ENCODE measurements at places on chromosomes 1 and 21.

DNA sequence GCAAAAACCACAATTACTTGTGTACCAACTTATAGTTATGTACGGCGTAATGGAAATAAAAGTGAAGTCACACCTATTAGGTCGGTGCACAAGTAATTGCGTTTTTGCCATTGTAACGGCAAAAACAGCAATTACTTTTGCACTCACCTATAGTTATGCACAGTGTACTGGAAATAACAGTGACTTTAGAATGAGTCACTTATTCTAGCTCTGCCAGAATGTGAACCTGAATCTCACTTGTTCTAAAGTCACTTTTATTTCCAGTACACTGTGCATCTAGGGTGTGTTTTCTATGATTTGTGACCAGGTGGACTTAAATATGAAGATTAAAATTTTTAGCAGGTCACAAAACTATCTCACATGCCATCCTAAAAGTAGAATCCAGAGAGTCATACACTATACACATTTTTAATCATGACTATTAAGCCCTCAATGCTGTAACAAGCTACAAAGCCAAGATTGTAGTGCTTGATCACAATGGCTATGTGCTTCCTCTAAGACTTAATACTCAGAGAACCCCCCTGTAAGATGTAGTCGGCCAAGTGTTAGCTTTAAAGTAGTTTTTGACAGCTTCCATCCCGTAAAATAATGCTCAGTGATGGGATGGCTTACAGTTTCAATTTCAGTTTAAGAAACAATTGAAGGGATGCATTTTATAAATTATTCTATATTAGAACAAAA lies 218.8 kb downstream of the NEGR1 start:
- DNase-seq, result no peak

DNA sequence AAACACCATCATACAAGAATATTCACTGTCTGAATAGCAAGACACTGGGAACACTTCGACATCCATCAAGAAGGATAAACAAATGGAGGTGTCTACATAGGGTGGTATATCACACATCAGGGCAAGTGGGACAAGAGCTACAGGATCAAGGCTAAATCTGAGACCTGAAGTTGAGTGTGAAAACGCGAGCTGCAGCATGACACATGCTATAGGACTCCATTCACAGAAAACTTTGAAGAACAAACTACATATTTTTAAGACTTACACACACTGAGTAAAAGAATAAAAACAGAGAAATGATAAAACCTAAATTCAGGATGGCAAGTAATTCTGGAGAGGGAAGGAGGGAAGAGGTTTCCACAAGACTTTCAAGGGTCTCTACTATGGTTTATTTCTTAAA lies 2.1 kb downstream of the TTC39A start:
- DNase-seq, result no peak

DNA sequence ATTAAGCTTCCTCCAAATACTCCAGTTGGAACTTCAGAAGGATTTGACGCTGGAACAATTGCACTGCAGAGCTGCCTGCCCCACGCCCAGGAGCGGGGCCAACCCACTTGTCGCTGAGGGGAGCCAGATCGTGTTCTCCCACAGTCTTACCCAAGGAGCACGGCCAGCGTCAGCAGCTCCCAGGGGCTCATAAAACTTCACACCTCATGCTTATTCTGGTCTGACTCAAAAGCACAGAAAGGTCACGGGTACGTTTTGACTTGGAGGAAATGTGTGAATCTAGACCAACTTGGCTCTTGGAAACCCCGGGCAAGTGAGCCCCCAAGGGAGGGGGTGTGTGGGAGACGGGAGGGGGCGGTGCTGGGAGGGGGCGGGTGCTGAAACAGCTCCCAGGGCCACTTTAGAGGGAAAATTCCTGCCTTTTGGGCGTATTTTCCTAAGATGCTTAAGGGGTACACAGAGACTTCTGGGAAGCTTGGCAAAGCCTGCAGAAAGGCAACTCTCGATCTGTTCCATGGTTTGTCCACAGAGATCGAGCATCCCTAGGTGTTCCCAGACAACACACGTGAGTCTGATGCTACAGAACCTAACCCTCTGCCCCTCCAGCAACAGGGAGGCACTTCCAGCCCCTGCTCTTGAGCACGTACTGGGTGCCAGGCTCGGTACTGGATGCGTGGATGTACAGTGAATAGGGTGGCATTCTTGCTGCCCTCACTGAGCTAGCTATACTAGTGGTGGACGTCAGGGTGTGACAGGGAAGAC lies 98.9 kb downstream of the DHRS3 start:
- DNase-seq, result peak; percentile 57

- peak; percentile 37 for DNase-seq
These were observed 31.1 kb downstream of the EDARADD start for GRCh38 chr1:236425031-236425663.

- no peak for DNase-seq
These were observed 16.0 kb downstream of the TEX35 start for GRCh38 chr1:178528953-178529335.

DNA sequence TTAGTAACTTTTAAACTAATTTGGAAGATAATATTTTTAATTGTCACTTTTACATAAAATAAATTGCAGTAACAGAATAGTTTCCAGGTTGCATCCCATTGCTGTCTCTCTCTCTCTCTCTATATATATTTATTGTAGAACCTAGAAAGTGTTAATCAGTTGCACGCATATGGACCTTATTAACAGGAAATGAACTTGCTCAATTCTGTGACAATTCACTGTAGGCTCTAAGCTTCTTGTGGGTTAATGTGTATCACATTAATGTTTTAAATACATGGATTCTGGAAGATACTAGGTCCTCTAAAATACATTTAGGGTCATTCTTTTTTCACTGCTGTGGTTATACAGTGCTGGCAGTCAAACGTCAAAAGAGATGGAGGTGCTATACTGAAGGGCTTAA lies 33.1 kb downstream of the LRRC71 start:
- no peak for DNase-seq

DNA sequence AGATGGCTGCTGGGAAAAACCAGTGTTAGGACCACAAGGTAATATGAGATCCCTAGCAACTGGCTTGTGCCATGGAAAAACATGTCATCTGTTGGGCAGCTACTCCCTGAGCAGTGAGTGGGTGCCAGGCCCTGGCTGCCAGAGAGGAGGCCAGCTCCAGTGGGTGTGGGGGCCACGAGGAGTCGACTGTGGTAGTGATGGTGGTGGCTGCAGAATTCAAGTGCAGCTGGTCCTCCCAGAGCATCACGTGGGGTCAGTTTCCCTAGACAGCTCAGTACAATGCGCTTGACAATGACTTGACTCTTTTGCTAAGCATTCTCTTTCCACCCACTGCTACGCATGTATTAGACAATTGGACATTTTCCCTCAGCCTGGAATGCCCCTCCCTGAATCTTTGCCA lies 14.5 kb upstream of the CDC42 start:
- no peak for DNase-seq

DNA sequence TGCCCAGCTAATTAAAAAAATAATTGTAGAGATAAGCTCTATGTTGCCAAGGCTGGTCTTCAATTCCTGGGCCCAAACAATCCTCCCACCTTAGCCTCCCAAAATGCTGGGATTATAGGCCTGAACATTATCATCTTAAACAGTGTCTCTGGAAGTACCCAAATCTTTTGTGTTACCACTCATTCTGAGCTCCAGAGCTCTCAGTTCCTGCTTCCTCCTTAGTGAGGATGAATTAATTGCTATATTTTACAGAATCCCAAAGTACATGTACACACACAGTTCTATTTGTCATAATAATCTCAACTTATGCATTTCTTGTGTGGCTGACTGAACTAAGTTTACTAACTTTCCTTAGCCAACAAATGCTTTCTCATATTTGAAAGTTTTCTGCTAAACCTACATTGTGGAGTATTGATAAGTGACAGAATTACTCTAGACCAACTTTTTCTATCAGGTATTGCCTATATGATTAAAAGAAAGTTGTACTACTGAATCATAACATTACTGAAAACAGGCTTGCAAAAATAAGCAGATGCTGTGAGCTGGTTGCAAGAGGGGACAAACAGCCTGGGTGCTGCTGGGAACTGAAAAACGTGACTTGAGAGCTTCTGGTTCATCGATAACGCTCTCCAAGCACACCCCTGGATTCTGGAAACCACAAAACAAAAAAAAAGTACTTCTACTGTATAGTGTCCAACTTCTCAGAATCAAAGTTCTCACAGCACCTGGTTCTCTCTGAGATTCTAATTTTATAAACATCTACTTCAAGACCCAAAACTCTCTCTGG lies 15.3 kb downstream of the VAV3 start:
- DNase-seq, result no peak

GRCh38 chr1:216478238-216478637 lies 55.0 kb upstream of the USH2A start:
- no peak for DNase-seq

DNA sequence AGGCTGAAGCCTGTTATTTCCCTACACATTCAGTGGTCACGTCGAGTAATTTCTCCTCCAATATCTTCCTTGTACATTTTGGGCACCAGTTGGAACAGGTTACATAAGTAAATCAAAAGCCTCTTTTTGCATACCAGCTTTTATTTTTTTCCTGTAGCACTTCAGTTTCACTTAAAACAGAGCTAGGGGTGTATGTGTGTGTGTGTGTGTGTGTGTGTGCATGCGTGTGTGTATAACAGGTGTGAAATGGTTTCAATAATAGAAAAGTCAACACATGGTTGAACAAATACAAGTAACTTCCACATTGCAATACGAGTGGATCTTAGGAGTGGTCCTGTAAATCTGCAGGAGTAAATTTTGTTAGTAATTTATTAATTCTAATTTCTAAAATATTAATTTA lies 3.0 kb upstream of the MAN1A2 start:
- DNase-seq, result no peak

DNA sequence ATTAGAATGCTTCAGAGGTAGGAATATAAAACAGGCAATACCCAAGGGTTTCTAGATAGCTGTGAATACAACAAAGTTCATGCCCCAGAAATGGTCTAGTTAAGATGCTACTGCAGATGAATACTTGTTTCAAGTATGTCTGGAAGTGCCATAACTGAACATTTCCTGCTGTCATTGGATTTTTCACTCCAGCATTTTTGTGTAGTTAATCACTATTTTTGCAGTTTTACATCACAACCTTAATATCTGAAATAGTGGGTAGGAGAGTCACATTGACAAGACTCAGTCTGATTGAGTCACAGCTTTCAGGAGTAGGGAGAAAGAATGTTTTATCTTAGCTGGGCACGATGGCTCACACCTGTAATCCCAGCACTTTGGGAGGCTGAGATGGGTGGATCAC lies 126.4 kb upstream of the C1orf21 start:
- no peak for DNase-seq
